Daoy (cell line): ENCODE measurements at places on chromosomes 2 and 18. TPM values are rescaled to one million over a fixed set of nuclear protein-coding genes. Genes with fewer than 3 reads are reported as not detected.

DNA sequence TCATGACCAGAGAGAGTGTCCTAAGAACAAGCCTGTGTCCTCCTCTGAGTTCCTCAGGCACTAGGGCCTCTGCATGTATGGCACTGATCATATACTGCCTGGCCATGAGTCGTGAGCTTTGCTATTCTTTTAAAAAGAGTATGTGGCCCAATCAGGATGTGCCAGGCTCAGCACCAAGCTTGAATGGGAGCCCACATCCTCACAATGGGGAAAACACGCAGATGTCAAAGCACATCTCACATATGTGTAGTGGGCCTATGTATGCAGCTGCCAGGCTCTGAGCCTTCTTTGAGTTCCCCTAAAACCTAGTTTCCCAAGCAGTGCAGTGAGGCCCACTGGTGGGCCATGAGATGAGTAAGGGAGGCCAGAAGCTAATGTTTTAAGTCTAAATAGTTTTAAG, 69.9 kb upstream of the SLC1A4 start:
- DNase-seq, result no peak

PKDCC gene
- 7.3 and 12.9 TPM in 2 replicates for total RNA-seq

DNA sequence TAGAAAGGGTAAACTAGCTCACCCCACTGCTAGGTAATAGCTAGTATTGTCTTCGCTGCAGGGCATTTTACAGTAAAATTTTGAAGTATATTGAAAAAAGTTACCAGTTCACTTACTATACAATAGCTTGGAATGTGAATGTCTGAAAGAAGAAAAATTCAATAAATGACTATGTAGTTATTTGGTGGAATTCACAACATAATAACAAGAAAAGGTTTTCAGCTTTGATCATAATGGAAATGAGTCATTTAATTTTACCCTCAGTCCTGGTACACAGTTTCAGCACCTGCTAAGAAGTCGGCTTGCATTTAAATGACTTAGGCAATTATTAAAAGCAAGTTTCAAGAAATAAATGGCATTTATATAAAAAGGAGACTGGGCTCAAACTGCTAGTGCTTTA, 90.4 kb downstream of the NUP35 start:
- DNase-seq, result no peak

IKZF2 gene
- total RNA-seq, result 0.60 and 1.4 TPM in 2 replicates

DNA sequence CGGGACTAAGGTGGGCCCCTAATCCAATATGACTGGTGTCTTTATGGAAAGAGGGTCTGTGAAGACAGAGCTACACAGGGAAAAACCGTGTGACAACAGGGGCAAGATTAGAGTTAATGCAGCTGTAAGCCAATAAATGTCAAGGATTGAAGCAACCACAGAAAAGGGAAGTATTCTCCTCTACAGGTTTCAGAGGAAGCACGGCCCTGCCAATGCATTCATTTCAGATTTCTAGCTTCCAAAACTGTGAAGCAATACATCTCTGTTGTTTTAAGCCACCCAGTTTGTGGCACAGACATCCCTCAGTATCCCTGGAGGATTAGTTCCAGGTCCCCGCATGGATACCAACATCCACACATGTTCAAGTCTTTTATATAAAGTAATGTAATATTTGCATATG, 48.8 kb downstream of the SPP2 start:
- no peak for DNase-seq

HOXD13 gene
- total RNA-seq, result 20.7 and 21.5 TPM in 2 replicates

LMAN2L gene
- 33.0 and 33.9 TPM in 2 replicates for total RNA-seq

DNA sequence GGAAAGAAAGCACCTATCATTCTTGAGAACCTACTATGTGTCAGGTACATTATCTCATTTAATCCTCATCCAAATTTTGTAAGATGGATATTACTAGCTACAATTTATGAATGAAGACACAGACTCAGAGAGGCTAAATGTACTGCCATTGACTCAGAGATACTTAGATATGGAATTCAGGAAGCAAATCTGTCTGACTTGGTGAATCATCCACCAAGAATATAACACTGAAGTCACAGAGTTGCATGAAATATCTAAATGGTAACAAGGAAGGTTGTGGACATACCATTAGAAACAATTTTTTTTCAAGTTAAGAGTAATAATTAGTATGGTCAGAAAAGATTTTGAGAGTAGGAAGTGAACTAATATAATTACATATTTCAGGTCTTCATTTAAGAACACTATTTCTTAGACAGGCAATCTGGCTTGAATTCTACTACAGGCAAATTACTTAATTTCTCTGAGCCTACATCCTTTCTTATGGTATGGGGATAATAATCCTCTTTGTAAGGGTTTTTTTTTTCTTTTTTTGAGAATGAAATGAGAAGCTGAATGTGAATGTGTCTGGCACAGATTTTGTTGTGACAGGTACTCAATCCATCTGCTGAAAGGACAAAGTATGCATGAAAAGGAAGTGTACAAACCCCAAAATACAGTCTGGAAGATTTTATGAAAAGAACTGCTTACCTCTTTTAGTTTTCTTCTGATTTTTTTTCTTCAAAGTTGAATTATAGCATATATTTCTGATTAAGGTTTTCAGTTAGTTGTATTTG, 14.8 kb upstream of the C2orf66 start:
- DNase-seq, result peak; percentile 40

GRCh38 chr2:197273485-197273884, 37.1 kb downstream of the ANKRD44 start:
- DNase-seq, result peak; percentile 20

KDSR gene
- total RNA-seq, result 22.7 and 26.2 TPM in 2 replicates

- no peak for DNase-seq
Measured at GRCh38 chr18:28040716-28041115, 136.2 kb downstream of the CDH2 start.

- DNase-seq, result peak; percentile 85
Measured at GRCh38 chr2:12702168-12703121, 14.3 kb upstream of the TRIB2 start.

SPTBN1 gene
- total RNA-seq, result 138 and 154 TPM in 2 replicates

DNA sequence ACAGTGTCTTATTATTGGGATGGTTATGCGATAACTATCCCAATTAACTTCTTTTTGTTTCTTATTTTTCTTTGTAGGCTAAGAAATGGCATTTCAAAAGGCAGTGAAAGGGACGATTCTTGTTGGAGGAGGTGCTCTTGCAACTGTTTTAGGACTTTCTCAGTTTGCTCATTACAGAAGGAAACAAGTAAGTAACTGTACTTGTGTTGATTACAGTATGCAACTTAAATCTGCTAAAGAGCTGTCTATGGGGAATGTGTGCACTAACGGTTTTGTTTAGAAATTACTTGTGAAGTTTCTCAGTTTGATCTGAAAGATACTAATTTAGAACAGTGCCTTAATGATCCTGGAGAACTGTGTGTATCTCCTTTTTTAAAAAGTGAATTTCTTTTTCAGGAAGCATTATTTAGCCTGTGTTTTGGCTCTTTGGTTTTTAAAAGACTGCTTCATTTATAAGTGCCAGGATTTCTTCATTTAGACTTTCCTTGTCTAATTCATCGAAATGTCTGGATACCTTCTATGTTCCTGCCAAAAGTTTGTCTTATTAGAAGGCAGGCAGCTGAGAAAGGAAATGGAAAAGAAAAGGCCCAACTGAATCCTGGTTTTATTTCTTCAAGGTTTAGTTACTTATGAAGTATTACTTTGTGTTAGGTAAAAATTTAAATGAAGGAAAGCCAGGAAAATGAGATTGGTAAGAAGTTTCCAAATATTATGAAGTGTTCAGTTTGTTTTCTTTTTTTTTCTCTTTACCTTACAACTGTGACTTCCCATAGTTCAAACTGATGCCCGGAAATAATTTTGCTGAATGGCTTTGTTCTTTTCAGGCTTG, 40.1 kb downstream of the GPD2 start:
- DNase-seq, result no peak

GRCh38 chr2:128003463-128003862, 24.4 kb downstream of the SAP130 start:
- no peak for DNase-seq

SPR gene
- 33.7 and 39.1 TPM in 2 replicates for total RNA-seq

DSG1 gene
- not detected in 2 replicates for total RNA-seq

DNA sequence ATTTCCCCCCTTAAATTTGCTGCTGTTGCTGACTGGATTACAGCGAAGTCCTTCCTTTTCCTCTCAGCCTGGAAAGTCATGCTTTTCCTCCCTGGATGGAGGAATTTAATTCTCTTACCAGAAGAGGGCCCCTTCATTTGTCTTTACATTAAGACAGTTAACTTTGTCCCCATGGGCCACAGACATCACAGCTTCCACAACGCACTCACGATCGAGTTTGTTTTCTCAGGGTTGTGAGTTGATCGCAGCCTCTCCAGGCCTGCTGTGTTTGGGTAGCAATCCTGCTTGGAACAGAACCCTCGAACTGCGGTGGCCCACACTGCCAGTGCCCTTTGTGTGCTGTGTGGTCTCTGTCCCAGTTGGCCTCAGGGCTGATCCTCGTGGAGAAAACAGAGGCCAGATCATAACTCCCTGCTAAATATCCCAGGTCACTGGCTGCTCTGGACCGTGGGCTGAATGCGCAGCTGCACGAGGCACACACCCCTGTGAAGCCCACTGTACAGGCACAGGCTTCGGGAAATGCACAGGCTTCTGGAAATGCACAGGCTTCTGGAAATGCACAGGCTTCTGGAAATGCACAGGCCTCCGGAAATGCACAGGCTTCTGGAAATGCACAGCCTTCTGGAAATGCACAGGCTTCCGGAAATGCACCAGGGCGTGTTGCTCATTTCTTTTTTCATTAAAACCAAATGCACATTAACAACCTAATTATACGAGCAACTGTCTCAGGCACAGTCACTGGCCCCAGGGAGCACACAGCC, 2.2 kb upstream of the PDIA6 start:
- DNase-seq, result no peak

DNA sequence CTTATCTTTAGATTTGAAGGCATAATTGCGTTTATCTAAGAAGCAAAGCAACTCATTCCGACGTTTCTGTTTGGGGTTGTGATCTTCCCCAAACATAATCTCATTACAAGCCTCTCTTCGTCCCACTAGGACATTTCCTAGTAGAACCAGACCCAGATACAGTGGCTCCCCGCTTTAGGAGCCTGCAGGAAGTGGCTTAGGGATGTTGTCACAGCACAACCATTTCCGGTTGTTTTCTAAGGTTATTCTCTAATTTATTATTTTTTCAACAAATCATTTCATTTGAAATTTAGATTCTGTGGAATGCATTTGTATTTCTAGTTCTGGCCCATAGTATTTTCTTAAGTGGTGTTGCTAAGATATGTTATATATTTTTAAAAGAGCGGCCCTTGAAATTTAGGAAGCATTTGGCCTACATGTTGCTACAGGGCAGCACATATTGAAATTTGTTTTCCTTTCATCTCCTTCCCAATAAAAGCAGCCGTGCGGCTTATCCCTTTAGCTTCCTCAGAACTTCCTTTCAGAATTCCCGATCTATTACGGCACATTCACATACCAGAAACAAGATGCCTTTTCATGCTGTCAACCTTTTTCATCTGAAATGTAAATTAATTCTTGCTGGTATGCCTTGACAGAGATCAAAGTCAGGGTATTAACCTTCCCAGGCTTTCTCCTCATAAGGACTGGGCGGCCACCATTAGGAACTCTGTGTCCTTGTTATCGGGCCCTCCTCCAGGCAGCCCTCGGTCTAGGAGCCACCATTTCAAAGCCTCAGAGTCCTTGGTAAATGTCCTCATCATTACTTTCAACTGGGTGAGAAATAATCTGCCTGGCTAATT, 210.9 kb upstream of the SP5 start:
- DNase-seq, result no peak

DNA sequence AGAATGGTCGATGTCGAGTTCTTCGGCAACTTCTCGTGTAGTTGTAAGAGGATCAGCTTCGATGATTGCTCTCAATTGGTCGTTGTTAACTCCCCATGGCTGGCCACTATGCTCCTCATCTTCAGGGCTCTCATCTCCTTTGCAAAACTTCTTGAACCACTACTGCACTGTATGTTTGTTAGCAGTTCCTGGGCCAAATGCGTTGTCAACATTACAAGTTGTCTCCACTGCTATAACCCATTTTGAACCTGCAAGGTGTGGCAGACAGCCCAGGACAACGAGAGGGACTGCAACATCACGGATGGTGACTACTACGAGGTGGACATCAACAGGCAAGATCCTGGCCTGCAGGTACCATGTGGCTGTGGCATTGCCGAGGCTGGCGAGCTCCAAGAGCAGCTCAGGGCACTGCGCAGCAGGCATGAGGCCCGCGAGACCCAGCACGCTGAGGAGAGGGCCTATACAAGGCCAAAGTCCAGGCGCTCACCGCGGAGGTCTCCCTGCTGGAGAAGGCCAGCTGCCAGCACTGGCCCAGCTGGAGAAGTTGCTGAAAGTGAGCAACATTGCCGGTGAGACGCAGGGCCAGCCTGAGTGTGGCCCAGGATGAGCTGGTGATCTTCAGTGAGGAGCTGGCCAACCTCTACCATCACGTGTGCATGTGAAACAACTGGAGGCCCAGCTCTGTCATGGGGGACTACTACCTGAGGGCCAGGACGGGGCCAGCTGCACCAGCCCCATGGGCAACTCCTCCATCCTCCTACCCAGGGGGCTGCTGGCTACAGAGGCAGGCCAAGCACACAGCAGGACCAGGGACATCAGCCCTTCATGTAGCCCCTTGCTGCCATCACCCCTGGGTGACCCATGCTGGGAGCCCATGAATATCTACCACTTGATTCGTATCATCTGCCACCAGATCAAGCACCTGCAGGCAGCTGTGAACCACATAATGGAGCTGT, 20.2 kb downstream of the CLK1 start:
- no peak for DNase-seq

FBXO15 gene
- total RNA-seq, result 0.63 and 0.91 TPM in 2 replicates

DNA sequence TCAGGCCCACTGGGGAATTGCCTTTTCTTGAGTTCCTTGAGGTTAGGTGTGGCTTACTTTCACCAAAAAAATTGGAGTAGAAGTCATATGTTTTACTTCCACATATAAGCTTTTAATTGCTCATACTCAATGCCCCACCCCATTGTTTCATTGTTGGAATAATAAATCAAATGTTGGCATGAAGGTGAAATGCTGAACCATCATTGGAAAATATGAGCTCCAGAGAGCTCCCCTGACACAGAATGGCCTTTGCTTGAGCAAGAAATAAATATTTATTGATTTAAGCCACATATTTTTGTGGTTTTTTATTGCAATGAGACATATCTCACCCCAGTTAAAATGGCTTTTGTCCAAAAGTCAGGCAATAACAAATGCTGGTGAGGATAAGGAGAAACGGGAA, 167.3 kb upstream of the SRD5A2 start:
- DNase-seq, result no peak
